ENCODE measurements at places on chromosomes 4 and X.

GRCh38 chrX:1535241-1536041 lies 1.5 kb downstream of the P2RY8 start:
- no peak for DNase-seq

- no peak for DNase-seq
Measured at GRCh38 chr4:8307714-8308113, 38.2 kb downstream of the HTRA3 start.

GRCh38 chrX:5771441-5771840 lies 457.2 kb downstream of the NLGN4X start:
- no peak for DNase-seq

GRCh38 chrX:69051901-69052300 lies 113.4 kb downstream of the PJA1 start:
- DNase-seq, result no peak

DNA sequence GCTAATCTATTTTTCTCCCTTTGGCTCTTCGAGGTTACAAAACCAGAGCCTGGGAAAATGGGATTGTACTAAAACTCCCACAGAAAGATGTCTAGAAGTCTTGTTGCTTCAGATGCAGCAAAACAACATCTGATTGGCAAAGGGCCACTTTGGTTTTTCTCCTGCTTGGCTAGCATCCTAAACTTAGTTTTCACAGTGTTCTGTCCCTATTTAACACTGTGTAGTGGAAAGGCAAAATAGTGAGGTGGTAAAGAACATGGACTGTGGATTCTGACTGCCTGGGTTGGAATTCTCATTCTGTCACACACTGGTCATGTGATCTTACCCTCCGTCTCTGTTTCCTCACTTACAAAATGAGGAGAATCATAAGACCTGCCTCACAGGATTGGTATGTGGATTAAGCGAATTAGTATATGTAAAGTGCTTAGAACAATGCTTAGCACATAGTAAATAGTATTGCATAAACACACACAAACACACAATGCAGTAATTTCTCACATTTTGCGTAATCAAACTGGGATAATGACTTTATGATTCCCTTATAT lies 23.5 kb downstream of the TIGD2 start:
- peak; percentile 62 for DNase-seq

DNA sequence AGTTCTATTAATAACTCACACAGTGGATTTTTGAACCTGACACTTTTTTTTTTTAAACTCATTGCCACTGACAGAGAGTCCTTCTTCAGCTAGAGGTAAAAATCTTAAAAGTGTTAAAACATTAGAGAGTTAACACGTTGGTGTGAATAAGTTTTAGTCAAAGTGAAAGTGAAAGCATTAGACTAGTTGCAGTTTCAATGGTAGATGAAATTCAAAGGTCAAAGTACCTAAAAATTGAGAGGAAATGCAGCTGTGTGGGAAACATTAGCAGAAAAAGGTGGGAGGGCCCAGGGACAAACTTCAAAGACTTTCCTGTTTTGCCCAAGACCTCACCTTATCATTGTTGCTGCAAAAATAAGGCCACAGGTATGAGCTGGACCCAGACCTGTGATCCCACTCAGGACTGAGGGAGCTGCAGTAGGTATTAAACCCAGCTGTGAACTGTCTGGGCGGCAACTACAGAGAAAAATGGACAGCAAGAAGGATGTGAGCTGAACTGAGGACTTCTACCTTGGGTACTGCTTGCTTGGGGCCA lies 17.6 kb upstream of the GABRA4 start:
- no peak for DNase-seq

- no peak for DNase-seq
Measured at GRCh38 chr4:123505095-123506010, 108.8 kb downstream of the SPRY1 start.

GRCh38 chrX:38482183-38482582 lies 79.2 kb upstream of the TSPAN7 start:
- no peak for DNase-seq
